Pulmonary artery endothelial cell (primary cell): ENCODE measurements at places on chromosomes 7 and 10.

GRCh38 chr10:75612904-75613684 is 181.7 kb downstream of the LRMDA start:
- DNase-seq: no peak

- no peak for DNase-seq
Observed at GRCh38 chr10:127012769-127013152, 107.5 kb downstream of the DOCK1 start.

GRCh38 chr7:116483271-116483942 is 16.1 kb upstream of the CAV2 start:
- DNase-seq: no peak

- no peak for DNase-seq
Observed at GRCh38 chr7:2420216-2420933, 17.0 kb downstream of the CHST12 start.

DNA sequence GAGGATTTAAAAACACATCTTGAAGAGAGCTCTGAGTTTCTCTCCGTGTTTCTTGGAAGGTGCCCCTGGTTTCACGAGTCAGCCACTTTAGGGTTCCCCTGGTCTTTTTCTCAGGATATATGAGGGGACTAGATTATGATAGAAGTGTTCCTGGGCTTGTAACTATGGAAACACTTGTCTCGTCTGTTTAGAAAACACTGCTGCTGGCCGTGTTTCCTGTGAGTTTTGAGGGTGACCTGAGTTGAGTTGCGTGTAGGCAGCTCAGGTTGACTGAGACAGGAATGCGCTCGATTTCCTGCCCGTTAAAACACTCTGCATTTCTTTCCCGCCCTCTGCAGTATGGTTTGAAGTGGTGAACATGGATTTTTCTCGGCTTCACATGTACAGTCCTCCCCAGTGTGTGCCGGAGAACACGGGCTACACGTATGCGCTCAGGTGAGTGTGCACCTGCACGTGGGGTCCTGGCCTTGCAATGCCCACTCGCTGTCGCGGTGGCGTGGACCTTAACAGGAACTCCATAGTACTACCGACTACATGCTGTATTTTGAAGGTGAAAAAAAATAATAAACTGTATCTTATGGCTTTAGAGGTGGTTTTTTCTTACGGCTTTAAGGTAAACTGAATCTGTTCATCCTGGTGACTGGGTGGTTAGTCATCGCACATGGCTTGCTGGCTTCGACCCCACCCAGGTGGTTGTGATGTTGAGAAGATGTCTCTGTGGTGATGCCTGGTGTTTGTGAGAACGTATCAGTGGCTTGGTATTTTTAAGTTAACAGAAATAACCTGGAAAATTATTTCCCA is at the start of gene SUN1:
Gene SUN1, plus strand, starts transcription at position 310 of the 801 bp plus-strand sequence. Its CDS starts 49 bp downstream, at position 359.
- peak; percentile 80 for DNase-seq
